Caudate nucleus (tissue), 63 donors: ENCODE measurements at places on chromosomes 2 and 18.

- DNase-seq, result no peak
These were observed 61.5 kb downstream of the FARP2 start for GRCh38 chr2:241417626-241418025.

DNA sequence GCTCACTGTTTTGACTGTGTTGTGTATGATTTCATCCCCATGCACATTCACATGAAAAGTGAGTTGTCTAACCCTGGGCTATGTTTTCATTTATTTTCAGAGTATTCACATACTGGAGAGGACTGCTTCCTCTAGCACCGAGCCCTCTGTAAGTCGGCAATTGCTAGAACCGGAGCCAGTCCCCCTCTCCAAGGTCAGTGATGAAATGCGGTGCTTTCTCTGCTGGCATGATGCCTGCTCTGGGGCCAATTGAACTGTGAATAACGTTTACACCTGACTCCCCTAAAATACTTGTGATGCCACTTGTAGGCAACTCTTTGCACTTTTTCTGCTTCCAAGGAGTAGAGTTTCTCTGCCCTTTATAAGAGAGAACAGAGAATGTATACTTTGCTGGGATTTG, 126.9 kb downstream of the PRKRA start:
- no peak for DNase-seq

DNA sequence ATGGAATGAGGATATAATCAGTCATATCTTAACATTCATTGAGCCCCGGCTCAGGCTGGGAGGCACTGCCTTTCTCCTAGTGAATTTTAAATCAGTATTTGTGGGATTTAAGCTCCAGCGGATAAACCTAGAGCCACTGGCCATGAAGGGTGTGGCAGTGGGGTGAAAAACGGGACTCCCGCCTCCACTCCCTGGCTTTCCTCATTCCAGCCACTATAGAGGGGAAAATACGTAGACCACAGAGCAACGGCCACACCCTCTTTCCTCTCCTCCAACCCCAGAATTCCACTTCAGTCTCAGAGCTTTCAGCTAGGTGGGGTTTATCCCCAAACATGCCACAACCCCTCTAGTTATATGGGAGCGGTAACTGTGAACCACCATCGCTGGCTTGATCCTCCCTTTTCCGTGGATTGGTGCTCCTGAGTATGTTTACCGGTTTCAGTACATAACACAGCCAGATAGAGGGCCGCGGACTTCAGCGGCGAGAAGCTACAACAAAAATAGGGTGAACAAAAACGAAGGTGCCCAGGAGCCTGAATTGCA, 70.6 kb upstream of the ITGB6 start:
- DNase-seq, result no peak

- DNase-seq, result no peak
These were observed 22.4 kb downstream of the ARL6IP6 start for GRCh38 chr2:152740743-152741328.
